IMR-90 (cell line): ENCODE measurements at places on chromosomes 1 and 21. TPM values are rescaled to one million over a fixed set of nuclear protein-coding genes. Genes with fewer than 3 reads are reported as not detected.

The DNM3 gene
- 0.36 and 0.83 TPM in 2 replicates for total RNA-seq

The S100A3 gene
- 1.4 and 2.9 TPM in 2 replicates for total RNA-seq

The CELA2B gene
- total RNA-seq: not detected in 2 replicates

GRCh38 chr1:230794871-230795605, 47.9 kb downstream of the CAPN9 start:
- no peak for DNase-seq

The PCP4 gene
- total RNA-seq: not detected in 2 replicates

The KCNA3 gene
- total RNA-seq: under 0.01 TPM in 2 replicates

The CCDC190 gene
- 0.28 and 0.36 TPM in 2 replicates for total RNA-seq

The RAB7B gene
- total RNA-seq: 9.1 and 10.6 TPM in 2 replicates

The NBPF6 gene
- not detected in 2 replicates for total RNA-seq

- no peak for DNase-seq
These were observed 32.8 kb upstream of the PTBP2 start for GRCh38 chr1:96688767-96689166.

DNA sequence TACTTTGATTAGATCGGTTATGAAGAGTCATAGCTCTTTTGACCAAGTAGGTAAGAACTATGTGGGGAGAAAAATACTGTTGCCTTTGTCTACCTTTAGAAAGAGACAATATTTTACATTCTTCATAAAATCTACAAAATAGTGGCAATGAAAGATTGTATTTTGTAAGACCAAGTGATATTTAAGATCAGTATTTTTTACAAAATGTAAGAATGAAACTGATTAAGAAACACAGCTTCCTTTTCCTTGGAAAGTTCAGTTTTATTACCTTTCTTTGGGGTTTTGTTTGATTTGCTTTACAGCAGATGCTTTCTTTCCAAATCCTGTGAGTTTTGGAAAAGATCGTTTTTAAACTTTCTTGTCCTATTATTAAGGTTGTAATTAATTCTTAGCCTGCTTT, 69.8 kb downstream of the SLC35A3 start:
- DNase-seq: no peak

The LY9 gene
- total RNA-seq: not detected in 2 replicates

GRCh38 chr1:33161061-33161681, 20.7 kb downstream of the TRIM62 start:
- DNase-seq: peak; percentile 48

GRCh38 chr1:151832318-151832980, 847 bp upstream of the RORC start:
- peak; percentile 41 for DNase-seq

The CASZ1 gene
- under 0.01 and 0.18 TPM in 2 replicates for total RNA-seq

The ZBTB18 gene
- 14.7 and 16.0 TPM in 2 replicates for total RNA-seq

GRCh38 chr1:96096613-96097321, 624.8 kb upstream of the PTBP2 start:
- no peak for DNase-seq

DNA sequence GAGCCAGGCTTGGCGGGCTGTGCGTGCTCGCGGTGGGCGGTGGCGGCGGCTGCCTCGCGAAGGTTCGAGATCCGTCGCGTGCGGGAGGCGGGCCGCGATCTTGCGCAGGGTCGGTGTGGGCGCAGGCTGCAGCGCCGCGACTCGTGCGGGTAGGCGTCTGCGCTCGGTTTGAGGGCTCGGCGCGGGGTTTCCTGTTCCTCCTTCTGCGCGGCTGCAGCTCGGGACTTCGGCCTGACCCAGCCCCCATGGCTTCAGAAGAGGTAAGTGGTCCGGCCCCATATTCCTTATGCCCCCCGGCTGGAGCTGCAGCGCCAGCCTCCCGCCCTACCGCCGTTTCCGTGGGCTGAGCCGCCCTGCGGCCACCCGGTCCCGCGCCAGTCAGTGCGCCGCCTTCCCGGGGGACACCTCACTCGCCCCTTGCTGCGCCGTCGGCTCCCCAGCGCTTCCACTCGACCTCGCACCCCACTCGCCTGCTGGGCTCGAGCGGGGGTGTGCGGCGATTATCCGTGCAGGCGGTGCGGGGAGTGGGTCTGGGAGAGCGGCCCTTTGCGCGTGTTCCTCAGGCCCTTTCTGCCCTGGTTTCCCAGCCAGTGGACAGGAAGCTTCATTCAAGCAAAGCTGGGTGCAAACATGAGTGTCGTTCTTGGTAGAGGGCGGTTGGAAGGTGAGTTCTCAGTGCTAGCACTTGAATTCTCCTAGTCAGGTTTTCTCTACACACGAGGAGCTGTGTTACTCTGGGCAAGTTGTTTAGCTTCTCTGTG, at the start of gene CACYBP:
CACYBP (plus strand) TSS at position 12 of the 761 bp plus-strand sequence; CDS start at position 246, 234 bp downstream.
- peak; percentile 30 for DNase-seq

The PTPRU gene
- total RNA-seq: 5.0 and 7.0 TPM in 2 replicates

The ATP6V1G3 gene
- not detected in 2 replicates for total RNA-seq

GRCh38 chr1:239563681-239564080, 177.3 kb downstream of the CHRM3 start:
- DNase-seq: no peak
